Right renal pelvis (tissue), 4 donors: ENCODE measurements at places on chromosomes 3 and 15. TPM values are rescaled to one million over a fixed set of nuclear protein-coding genes. Genes with fewer than 3 reads are reported as not detected.

KY gene
- 0.74 TPM for polyA plus RNA-seq

ROPN1 gene
- polyA plus RNA-seq, result 0.04 TPM

CHRNA5 gene
- 5.8 TPM for polyA plus RNA-seq

DNA sequence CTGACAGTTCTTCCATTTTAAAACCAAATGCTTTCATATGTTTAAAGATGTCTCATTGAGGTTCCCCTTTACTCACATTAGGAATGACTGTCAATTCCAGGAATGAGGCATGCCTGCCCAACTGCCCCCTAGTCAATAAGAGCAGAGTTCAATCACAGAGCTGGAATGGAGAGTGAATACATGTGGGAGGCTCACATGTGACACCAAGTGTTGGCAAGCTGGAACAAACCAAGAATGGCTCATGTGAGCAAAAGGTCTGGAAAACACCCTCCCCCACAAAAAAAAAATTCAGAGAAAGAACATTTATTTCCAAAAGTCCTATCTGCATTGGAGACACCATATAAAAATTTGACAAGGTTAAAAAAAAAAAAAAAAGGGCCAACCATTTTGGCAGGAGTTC, 3.7 kb downstream of the PBRM1 start:
- DNase-seq, result no peak

DNA sequence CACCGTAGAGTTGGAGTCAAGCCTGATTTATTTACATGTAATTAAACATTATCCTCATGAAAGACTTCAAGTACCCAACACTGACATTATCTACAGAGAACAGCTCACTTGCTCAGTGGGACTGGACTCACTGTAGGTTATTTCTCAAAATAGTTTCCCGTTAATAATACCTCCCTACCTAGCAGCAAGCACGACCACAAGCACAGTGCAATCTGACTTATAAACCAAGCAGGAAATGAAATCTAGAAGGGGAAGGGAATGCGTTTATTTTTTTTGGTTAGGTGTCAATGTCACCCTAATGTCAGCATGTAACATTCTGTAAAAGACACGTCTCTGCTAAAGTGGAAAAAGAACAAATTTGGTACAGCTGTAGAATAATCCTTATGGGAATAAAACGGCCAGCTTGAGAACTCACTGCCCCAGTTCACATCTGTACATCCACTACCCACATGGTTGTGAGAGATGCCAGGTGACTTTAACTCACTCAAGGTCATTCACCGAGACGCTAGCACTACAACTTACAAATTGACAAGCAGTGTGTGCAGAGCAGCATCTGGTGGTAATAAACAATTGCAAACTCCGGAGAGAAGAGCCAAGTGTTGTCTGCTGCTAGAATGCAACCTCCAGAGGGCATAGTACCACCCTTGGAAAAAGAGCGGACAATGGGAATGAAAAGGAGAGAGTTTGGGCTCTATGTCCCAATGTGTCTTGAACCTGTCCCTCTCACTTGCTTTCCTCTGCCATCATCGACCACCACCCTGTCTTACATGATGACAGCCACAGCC, 242.5 kb downstream of the CADPS start:
- DNase-seq, result no peak

ATRIP gene
- polyA plus RNA-seq, result 12.6 TPM

GRCh38 chr3:194380326-194380725, 10.8 kb upstream of the LRRC15 start:
- DNase-seq, result no peak

GRCh38 chr15:101316529-101316928, 21.5 kb upstream of the SNRPA1 start:
- no peak for DNase-seq

SYNPR gene
- polyA plus RNA-seq, result 0.10 TPM

DNA sequence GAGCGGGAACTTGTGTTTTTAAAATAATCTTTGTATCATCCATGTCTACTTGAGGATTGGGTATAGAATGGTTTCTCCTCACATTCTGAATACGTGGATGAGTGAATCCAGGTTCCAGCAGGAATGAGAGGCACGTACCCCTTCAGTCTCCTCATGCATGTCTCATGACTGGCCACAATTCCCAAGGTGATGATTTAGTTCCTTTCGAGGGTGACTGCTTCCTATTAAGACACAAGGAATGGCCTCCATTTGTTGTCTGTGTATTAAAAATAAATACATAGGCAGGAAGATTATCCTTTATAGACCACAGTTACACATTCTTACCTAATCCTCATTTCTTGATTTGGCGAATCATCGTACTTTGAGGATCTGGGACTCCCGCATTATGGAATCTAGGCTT, 217.0 kb upstream of the LRIG1 start:
- no peak for DNase-seq

PLSCR2 gene
- polyA plus RNA-seq, result 0.73 TPM

- no peak for DNase-seq
These were observed 210.0 kb upstream of the TOPAZ1 start for GRCh38 chr3:44031387-44032380.

DNA sequence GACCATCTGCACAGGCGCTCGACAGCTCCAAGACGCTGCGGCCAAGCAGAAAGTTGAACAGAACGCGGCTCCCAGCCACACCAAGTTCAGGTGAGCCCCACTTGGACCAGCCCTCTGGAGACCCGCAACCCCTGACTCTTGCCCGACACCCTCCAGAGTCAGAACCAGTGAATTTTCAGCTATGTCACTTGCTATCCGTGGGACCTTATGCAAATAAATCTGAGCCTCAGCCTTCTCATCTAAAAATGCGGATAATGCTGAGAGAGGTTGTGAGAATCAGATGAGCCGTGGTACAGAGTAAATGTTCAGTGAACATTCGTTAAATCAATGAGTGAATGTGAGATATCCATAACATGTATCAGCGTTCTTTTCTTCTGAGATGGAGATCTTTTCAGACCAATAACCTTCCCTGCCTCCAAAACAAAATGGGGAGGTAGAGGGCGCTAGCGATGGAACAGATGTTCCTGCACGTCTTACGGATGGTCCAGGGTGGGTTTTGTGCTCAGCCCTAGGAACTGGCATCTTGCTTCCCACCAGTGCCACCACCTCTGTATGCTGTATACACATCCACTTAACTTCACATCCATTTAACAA, 524 bp downstream of the MRPS11 start:
- DNase-seq, result no peak

ZNF662 gene
- 26.9 TPM for polyA plus RNA-seq

DNA sequence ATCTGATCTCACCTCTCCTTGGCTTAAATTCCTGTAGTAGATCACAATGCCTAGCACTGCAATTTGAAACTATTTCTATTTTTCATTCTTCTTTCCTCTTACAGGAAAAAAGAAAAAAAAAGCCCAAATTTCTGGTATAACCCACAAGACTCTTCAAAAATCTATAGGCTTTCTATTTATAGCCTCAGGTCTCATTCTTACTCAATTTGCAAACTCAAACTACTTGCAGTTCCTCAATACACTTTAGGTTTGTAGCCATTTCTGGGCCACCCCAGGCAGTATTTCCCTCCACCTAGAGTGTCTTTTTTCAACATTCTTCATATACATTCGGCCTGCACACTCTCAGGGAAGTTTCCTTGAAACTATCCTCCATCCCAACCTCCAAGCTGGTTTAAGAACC, 169.0 kb downstream of the TBC1D5 start:
- no peak for DNase-seq

- DNase-seq, result no peak
These were observed 64.7 kb downstream of the ATP13A4 start for GRCh38 chr3:193489949-193490348.

CPN2 gene
- 0.18 TPM for polyA plus RNA-seq

GRCh38 chr3:30435861-30436331, 170.5 kb upstream of the TGFBR2 start:
- no peak for DNase-seq

DNA sequence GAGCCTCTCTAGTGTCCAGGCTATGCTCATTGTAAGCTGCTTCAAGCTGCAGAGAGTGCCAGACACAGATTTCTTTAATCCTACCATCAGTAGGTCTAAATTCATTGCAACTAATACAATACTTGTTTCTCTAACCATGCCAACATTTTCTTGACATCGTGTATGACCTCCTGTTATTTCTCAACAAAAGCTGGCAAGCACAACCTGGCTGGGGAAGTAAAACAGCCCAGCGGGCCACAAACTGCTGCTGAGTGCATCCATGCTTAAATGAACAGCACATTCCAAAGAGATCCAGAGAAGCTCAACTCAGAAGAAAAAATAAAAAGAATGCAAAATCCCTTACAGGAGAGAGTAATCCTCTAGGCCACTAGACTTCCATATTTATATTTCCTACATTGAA, 36.5 kb downstream of the GMNC start:
- DNase-seq, result no peak

- peak; percentile 47 for DNase-seq
These were observed 24.4 kb downstream of the NR2F2 start for GRCh38 chr15:96354731-96355567.

- DNase-seq, result peak; percentile 64
These were observed 1.4 kb downstream of the MBNL1 start for GRCh38 chr3:152269831-152270734.

GRCh38 chr3:40200692-40201316, 108.7 kb upstream of the EIF1B start:
- DNase-seq, result no peak

GRCh38 chr3:162538906-162539305, 1042.3 kb downstream of the OTOL1 start:
- DNase-seq, result no peak

FBN1 gene
- 109 TPM for polyA plus RNA-seq

DNA sequence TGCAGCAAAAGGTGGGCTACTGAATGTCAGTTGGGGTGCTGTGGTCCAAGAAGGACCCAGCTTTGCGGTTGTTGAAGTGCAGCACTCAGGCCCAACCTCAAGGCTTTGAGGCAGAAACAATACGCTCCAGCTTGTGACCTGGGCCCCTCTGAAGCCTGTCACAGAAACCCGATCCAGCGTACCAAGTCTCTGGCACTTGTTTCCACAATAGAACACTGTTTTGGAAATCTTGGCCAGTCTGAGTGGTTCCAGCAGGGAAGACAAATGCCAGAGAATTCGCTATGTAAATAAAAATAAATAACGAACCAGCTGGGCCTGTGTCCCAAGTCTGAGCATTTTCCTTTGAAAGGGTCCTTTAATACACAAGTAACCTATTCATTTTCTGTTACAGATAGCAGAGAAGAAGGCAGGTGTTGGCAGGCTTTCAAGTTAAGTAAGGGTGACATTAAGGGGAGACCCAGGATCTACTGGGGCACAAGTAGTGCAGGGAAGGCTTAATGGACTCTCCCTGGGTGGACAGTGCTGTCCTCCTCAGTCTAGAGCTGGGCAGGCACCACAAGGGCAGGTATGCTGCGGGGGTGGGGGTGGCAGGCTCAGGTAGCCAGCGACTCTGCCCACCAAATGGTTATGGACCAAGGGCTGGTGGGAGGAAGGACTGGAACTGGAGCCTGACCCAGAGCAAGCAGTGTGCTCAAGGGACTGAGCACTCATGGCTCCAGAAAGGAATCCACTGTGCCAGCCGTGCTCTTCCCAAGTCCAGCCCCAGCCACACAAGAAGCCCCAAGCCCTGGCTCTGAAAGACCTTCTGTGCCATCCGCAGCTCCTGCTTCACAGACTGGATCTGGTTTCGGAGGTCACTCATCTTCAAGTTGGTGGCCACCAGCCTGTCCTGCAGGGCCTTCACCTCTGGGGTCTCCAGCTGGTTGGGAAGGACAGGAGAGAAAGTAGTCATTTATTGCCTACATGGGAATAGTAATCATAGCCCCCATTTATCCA, 26.3 kb downstream of the CCDC13 start:
- peak; percentile 41 for DNase-seq

DNA sequence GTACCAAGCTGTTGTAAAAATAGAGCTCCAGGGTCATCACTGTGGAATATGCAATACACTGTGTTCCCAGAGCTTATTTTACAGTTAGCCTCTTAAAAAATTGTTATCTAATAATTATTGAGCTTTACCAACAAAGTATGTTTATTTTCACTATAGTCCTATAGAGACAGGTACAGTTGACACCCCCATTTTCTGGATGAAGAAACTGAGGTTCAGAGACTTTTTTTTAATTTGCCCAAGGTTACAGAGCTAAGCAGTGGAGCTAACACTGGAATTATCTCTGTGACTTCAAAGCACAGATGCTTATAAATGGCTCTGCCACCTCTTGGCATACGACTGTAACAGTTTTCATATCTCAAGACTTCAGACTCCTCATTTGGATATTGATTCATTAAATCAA, 126.4 kb downstream of the FEZF2 start:
- DNase-seq, result no peak

GRCh38 chr15:31858026-31858425, 172.3 kb upstream of the CHRNA7 start:
- DNase-seq, result no peak

- DNase-seq, result no peak
These were observed 56.6 kb upstream of the KLF13 start for GRCh38 chr15:31269816-31270575.

GRCh38 chr15:80070840-80071239, 11.4 kb downstream of the ZFAND6 start:
- DNase-seq, result no peak

- no peak for DNase-seq
These were observed 137.0 kb downstream of the CHDH start for GRCh38 chr3:53709256-53709655.

DNA sequence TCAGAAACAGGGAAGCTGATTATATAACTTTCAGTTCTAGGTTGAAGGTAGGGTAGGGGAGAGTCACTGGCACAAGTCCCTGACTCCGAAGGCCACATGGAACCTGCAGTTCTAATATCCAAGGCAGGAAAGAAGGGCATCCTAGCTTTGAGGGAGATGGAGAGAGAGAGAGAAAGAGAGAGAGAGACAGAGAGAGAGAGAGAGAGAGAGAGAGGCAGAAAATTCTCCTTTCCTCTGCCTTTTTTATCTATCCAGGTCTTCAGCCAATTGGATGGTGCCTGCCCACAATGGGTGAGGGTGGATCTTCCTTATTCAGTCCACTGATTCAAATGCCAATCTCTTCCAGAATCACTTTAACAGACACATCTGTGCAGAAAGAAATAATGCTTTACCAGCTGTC, 35.7 kb upstream of the TMEM45A start:
- no peak for DNase-seq

- no peak for DNase-seq
These were observed 317.5 kb downstream of the GBE1 start for GRCh38 chr3:81443958-81444357.
